ENCODE measurements at places on chromosomes 3 and 15.

- DNase-seq: no peak
Measured at GRCh38 chr3:13199899-13200451, 126.7 kb upstream of the IQSEC1 start.

- DNase-seq: no peak
Measured at GRCh38 chr3:133210656-133211055, 172.5 kb downstream of the TMEM108 start.

DNA sequence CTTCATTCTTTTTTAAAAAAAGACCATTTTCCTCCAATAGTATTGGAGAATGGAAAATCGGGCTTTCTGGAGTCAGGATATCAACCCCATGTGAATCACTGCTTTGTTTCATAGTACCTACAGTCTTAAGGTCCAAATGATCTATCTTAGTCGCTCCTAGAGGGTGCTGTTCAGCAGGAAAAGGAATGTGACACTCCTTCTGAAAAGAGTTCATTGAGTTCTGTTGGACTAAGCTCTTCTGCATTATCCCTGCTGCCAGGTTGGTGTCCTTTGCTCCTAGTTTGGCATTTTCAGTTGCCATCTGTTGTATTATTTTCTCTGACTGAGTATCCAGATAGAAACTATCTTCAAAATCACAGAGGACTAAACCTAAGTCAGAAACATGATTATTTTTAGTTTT lies 57.2 kb downstream of the POLQ start:
- DNase-seq: no peak

- no peak for DNase-seq
Measured at GRCh38 chr15:46328821-46329220, 694.0 kb downstream of the SQOR start.

DNA sequence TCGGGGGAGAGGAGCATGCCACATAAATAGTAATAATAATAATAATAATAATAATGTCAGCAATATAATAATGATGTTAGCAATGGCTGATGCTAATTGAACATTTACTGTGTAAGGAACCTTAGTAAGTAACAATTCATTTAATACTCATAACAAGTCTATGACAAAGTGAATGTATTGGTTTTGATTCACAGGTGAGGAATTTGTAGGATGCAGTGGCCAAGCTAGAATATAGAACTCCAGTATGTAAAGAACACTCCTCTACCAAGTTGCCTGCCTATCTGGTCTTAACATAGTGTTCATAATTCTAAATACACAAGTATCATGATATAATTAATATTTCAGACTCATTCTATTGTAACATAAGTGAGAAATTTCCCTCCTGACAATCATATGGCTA lies 1016.5 kb downstream of the ROBO1 start:
- DNase-seq: no peak

GRCh38 chr3:8436661-8437287 lies 64.8 kb upstream of the LMCD1 start:
- no peak for DNase-seq
